ENCODE measurements at places on chromosomes 3 and 15.
A peak's percentile ranks its signal among the peaks of the same experiment; 100 is the strongest.

GRCh38 chr3:140292684-140293083, 357.7 kb downstream of the CLSTN2 start:
- DNase-seq = no peak

DNA sequence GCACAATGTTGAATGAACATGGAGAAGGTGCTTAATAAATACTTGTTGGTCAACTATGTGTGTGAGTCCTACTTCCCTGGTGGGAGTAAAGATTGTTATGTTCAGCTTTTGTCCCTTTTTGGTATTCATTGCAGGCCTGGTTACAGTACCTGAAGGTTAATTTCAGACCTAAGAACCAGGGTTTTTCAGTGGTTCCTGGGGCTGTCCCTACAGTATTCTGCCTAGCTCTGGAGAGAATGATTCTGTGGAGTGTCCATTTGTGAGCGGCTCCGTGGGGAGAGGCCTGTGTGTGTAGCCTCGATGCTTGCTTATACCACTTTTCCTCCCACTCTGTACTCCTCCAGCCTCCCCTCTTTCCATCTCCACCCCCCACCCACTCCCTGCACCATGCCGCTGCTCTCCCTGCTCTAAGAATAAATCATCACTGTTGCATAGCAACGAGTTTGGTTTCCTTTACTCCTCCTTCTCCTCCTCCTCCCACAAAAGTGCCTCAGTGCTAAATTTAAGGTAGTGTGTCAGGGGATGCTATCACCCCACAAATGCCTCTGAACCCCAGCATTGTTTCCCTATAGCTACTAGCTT, 150.6 kb upstream of the ROPN1 start:
- no peak for DNase-seq

DNA sequence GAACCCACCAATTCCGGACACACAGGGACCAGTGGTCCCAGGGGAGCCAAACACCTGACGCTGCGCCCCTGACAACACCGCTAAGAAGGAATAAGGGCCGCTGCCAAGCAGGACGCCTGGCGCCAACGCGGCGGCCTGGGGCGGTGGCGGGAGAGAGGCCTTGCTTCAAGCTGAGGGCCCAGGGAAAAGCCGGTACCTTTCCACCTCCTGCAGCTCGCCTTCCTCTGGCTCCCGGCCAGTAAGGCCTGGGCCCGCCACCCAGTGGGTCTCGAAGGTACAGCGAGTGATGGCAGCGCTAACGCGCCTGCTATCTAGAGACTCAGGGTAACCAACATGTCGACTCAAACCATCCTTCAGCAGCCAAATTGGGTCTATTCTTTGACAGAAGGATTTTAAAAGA, 1074.1 kb downstream of the SI start:
- no peak for DNase-seq

DNA sequence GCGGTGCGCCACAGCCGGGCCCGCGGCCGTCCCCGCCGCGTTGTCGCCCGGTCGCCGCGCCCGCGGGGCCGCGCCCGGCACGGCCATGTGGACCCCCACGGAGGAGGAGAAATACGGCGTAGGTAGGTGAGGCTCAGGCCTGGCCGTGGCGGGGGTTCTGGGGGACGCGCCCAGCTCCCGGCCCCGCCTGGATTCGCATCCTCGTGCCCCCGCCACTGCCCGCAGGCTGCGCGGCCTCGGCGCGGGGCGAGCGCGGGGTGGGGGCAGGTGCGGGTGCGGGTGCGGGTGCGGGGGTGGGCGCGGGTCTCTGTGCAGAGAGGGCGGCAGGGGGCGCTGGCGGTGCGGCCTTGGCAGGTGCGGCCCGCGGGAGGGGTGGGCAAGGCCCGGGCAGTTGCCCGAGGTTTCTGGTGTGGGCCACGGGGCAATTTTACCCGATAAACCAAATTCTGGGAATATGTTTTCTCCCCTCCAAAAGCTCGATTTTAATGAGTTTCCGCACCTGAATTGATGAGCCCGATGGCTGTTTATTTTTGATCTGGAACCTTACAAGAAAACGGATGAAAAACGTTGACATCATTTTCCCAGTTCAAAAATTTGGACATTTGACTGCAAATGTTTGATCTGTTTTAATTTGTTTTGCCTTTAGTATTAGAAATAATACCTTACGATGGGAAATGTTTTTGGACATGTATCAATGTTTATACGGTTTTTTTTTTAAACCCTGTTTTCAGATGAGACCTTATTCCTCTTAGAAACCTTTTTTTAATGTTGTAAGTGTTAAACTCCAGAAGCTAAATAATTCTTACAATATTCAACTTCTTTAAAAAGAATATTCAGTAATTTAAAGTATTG, 678 bp downstream of the DOCK3 start:
- DNase-seq = peak; percentile 77

- peak; percentile 2 for DNase-seq
These were observed 109.4 kb upstream of the SAMMSON start for GRCh38 chr3:69890084-69890483.

- no peak for DNase-seq
These were observed 3.2 kb downstream of the ZDHHC19 start for GRCh38 chr3:196207833-196208607.

DNA sequence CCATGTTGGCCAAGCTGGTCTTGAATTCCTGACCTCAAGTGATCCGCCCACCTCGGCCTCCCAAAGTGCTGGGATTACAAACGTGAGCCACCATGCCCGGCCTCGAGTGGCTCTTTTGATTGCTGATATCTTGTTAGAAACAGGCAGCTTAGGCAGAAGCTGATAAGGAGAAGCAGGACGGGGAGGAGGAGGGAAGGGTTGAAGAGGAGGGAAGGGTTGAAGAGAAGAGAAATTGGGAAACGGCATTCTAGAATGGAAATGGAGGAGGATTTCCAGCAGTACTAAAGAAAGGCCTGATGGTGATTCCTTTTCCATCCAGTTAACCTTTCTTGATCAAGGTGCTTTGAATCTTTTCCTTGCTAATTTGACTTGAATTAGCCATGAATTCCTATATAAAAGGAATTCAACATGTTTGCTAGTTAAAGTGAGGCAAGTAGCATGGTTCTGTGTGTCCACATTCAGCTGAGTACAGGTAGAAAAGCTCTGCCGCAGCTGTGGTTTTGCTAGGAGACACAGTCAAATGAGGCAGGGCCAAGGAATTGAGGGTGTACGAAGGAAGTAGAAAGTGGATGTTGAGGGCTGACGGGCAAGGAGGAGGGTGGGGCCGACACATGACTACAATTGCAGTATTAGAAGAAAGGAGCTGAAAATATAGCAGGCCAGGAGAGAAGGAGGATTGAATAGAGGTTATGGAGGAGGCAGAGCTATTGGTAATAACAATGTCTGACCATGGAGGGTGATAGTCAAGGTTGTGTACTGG, 27.2 kb upstream of the ATP1B3 start:
- no peak for DNase-seq

DNA sequence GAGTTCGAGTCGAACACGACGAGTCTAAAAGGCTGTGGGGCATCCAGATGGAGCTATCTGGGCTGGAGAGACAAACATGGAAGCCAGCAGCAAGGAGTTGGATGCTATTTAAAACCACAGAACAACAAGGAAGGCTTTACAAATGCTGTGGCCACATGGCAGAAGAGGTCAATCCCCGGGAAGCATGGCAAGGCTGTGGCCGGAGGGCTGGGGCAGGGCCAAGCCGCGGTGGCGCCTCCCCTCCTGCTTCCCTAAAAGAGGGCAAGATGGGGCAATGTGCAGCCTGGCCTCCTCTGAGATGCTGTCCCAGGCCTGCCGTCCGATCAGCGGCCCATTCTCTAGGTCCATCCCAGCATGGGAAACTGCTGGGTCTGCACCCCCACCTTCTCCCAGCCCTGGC, 139.1 kb downstream of the SRGAP3 start:
- no peak for DNase-seq

- no peak for DNase-seq
These were observed 120.2 kb downstream of the ITPR1 start for GRCh38 chr3:4613366-4613765.

DNA sequence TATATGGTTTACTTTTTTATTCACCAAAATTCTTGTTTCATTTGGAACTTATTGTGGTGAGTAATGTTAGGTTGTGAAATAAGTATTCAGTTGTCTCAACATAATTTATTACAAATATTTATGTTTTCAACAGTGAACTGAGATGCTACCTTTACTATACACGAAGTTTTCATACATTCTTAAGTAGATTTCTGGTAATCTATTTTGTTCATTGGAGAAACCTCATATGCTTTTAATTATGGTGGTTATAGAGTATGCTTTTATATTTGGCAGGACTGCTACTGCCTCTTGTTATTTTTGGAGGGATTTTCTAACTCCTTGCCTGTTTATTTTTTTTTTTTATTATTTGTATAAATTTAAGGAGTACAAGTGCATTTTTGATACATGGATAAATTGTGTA, 253.1 kb downstream of the NLGN1 start:
- DNase-seq = no peak

DNA sequence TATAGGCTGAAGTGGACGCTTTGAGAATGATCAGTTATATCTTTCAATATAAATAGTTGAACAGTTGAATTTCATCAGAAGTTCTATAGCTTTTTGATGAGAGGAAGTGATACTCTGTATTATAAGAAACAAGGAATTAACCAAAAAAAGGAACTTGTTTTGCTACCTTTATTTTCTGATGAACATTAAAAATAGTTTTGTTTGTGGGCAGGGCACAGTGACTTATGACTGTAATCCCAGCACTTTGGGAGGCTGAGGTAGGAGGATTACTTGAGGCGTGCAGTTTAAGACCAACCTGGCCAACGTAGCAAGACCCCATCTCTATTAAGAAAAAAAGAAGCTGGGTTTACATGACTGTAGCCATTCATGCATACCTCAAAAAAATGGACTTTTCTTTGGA, 16.7 kb downstream of the BLOC1S6 start:
- no peak for DNase-seq

- DNase-seq = no peak
These were observed 12.2 kb downstream of the NEK10 start for GRCh38 chr3:27356976-27357375.

DNA sequence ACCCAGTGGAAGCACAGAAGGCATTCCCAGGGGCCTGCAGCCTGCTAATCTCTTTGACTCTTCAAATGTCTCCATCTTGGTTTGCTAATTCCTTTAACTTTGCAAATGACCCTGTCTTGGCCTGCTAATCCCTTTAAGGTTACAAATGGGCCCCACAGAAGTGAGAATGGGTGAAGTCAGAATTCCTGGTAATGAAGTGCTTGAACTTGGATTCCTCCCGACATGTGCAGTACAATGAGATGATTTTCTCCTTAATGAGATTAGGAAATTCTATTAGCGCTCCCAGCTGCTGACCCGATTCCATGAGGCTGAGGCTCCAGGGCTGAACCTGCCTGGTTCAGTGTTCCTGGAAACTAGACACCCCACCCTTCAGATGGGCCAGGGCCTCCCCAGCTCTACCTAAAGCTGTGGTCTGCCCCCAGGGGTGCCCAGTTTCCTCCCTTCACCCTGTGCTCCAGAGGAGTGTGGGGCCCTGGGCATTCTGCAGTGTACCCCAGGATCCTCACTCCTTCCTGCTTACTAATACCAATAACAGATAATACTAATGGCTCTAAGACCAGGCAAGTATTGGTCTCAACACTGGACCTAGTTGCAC, 47.4 kb downstream of the SCN5A start:
- no peak for DNase-seq

GRCh38 chr3:155323063-155323666, 29.7 kb upstream of the STRIT1 start:
- no peak for DNase-seq

DNA sequence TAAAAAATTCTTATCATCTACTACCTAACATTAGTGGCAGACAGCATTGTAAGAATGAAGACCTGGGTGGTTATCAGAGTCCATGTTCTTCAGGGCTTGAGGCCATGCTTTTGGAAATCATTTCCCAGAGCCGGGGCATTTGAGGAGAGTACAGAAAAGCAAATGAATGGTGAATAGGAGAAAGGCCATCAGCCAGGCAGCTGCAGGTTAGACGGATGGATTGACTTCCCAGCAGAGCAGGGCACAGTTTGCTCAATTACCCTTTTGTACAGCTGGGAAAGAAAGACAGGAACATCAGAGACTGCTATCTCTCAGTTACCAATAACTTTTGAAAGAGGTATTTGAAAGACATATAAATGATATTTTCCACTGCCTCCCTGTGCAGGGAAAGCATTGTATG, 135.6 kb downstream of the ALCAM start:
- no peak for DNase-seq

- DNase-seq = no peak
These were observed 11.8 kb upstream of the RIOX2 start for GRCh38 chr3:97983933-97984491.

DNA sequence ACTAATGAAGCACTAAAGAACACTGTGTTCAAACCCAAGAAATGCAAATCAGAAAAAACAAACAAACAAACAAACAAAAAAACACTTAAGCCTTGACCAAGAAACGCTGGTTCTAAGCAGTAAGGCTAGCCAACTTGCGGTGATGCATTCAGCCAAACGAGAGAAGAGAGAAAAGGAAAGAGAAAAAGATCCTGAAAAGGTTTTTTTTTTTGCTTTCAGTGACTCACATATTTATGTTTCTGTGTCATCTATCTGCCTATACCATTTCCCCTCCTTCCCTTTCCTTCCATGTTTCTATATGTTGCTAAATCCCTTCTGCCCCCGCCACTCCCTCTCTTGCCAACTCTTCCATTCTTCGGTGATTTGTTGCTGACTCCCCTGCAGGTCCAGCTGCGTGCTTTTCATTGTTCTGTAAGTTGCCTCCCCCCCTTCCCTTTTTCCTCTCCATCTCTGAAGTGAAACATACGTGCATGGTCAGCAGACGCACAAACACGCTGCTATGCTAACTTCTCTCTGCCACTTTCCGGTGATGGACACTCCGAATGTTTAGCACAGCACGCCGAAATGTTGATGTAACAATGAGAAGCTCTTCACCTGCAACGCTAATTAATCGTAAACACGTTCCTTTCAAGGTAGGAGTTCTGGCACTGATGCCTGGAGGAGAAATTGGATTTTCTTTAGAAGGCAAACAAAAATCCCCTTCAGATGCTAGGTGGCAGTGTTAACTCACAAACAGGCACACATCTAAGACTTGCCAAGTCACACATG, 154.4 kb downstream of the TUSC7 start:
- DNase-seq = no peak

DNA sequence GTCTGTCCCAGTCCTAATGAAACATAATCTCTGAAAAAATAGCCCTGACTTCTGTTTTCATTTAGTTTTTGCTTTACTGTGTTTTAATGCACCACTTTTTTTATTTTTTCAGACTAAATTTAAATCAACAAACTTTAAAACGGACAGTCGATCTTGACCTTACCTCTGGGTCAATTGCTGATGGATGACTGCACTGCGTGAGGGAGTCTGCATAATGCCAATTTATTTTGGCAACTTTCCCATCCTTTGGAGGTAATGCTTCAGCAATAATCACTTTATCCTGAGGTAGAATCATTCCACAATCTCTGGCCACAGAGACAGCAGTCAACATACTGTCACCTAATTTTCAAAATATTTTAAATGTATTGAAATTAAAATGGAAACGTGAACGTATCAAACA, 32.5 kb upstream of the GP5 start:
- no peak for DNase-seq

GRCh38 chr3:71703797-71704196, 21.4 kb downstream of the EIF4E3 start:
- DNase-seq = no peak

- DNase-seq = no peak
These were observed 138.2 kb downstream of the UBE2E2 start for GRCh38 chr3:23341147-23341838.

GRCh38 chr3:45618081-45618509, 23.5 kb downstream of the LIMD1 start:
- no peak for DNase-seq

GRCh38 chr3:170999737-171000242, 26.7 kb downstream of the SLC2A2 start:
- no peak for DNase-seq
